ENCODE measurements at places on chromosomes 12 and 14.

GRCh38 chr14:54338696-54339317 lies 58.0 kb upstream of the CDKN3 start:
- peak; percentile 28 for DNase-seq

- DNase-seq = no peak
Measured at GRCh38 chr12:40157336-40157735, 51.5 kb upstream of the SLC2A13 start.

DNA sequence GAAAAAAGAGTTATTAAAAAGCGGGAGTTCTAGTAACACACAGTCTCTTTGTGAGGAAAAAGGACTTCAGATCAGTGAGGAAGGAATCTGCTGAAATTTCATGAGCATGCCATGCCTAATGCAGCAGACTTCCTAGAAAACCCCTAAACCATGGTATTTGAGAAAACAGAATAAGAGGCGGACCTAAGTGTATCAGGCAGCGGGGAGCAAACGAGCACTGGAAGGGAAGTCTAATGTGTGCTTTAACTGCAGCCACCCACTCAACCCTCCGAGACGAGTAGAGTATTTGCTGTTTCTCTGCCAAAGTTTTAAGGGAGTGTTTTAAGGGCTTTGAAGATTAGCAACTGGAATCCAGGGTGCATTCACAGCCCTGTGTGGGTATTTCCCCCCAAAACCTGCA lies 36.5 kb downstream of the ACADS start:
- peak; percentile 34 for DNase-seq

DNA sequence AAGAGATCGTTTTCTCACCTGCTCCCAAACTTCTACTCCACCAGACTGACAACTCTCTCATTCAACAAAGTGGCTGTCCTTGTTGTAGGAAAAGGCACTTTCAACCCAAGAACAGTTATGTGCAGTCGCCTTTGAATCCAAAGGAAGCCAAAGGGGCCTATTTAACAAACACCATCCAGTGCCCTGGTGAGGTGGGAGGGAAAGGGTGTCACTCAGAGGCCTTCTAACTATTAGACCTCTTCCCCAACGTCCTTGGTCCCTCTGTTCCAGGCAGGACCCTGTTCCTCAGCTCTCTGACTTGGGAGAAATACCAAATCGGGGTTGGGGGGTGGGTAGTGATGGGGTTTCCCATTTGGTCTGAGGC lies 3.2 kb downstream of the SIX4 start:
- no peak for DNase-seq

DNA sequence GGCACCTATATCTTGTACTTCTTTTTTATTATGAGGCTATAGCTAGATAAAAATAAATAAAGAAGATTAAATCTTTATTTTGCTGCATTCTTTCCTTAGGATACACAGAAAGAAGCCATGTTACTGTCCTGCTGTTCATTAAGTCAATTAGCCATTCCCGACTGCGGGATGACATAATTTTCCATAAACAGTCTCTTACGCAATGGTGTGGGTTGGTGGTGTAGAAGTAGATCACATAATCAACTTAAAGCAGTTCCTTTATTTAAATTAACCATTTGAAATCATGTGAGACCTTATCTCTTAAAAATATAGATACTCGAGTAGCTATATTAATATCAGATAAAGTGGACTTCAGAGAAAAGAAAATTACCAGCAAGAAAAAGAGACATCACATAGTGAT lies 40.2 kb downstream of the TAOK3 start:
- DNase-seq = no peak

Data from non-pigmented ciliary epithelial cell (primary cell).